ENCODE measurements at places on chromosomes 5 and 9.

DNA sequence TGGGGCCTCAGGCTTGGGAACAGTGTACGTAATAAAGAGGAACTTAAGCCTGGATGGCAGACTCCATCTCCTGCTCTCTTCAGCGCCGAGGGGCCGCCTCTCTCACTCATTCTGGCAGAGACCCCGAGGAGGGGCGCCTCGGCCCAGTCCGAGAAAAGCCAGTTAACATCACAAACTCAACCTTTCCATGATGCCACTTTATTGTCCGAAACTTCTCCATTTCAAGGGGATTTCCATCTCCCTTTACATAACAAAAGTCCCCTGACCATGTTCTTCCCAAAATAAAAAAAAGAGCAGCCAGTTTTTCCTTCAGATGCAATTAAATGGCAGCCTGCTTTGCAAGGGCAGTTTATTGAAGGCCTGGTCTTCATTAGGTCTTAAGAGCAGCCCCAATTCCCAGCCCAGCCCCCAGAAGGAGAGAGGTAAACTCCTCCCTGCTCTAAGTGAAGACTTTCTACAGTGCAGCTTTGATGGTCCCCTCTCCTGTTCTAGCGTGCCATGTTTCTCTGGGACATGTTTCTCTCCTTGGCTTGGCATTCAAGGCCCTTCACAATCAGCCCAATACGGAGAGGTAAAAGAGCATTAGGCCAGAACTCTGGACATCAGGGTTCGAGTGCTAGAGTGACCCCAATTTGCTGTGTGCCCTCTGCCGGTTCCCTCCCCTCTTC, 19.5 kb upstream of the RAB14 start:
- no peak for DNase-seq

DNA sequence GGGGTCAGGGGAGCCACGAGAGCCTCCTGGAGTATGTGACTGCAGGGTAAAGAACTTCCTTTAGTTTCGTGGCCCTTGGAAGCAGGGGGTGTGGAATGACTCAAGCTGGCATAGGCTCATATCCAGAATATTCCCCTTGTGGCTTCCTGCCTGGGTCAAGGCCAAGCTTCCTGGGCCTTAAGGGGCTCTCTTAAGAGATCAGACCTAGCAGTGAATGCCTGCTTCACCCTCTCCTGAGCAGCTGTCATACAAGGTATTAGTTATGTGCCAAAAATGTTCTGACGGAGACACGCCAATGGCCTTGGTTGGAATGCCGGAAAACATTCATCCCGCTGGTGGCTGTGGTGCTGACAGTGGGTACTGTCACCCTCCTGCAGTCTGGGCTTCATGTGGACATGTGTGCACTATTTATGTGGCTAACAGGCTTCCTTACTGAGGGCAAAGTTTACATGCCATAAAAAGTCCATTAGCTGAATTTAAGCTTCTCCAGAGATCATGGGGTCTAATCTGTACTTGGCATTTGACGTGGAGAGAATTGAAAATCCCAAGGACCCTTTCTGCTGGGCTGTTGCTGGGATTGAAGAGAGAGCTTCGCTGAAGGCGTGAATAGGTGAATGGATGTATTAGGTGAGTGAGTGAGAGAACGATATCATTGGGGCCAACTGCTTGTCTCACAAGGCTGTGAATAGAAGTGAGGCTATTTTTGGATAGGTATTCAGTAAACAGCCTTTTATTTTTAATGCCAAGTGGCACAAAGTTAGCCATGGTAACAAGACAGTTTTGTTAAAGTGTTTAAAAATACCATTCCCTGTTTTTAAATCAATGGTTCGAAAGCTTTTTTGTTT, 156.8 kb downstream of the MACROH2A1 start:
- DNase-seq: peak; percentile 72

GRCh38 chr5:5234912-5235311, 94.8 kb downstream of the ADAMTS16 start:
- no peak for DNase-seq

- DNase-seq: no peak
These were observed 164.4 kb downstream of the SEMA5A start for GRCh38 chr5:9381464-9381863.

DNA sequence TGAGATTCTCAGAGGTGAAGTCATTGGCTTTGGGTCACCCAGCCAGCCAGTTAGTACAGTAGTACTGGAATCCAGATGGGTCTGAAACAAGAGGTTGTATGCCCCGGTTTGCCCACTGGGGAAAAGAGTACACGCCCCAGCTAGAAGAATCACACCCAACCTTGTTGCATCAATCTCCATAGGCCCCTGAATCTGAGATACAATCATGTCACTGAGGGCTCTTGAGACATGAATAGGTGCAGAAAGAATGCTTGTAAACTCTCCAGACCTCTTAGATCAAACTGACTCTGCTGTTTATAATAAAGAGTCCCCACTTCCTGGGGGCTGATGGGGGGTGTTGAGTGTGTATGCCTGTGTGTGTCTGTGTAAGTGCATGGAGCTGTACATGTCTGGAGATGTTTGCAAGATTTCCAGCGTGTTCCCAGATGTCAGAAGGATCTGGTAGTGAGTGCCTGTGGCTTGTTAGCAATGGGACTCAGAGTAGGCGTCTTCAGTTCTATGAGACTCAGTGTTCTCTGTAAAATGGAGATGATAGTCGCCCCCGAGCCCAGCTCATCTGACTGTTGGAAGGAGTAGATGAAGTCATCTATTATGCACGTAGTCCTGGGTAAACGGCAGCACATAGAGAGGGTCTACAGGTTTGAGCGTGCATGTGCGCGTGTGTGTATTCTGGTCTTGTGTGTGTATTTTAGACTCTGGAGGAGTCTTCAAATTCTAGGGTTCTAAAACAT, 48.2 kb downstream of the COL27A1 start:
- peak; percentile 19 for DNase-seq

DNA sequence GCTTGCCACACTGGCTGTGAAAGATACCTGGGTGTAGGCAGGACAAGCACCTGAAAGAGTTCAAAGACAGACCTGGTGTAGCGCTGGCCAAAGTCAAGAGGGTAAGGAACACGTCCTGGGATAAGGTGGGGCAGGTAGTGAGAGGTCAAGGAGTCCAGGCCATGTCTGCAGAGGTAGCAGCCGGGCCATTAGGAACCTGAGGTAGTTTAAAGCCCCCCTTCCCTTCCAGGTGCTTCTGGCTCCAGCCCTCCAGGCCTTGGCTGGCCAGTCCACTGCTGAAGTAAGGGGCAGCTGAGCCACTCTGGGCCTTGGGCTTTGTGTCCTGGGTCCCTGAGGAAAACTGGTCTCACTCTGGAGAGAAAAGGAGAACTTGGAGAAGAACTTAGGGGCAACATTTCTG, 13.9 kb upstream of the NR5A1 start:
- DNase-seq: no peak

- DNase-seq: peak; percentile 88
These were observed 23.8 kb downstream of the KLF4 start for GRCh38 chr9:107465467-107466451.

- peak; percentile 97 for DNase-seq
These were observed 108.7 kb downstream of the RXRA start for GRCh38 chr9:134434894-134435506.

GRCh38 chr9:88590558-88591146, 55.7 kb downstream of the NXNL2 start:
- DNase-seq: no peak

GRCh38 chr5:119168401-119168800, 97.5 kb downstream of the DMXL1 start:
- no peak for DNase-seq

- no peak for DNase-seq
These were observed 37.3 kb upstream of the CTSV start for GRCh38 chr9:97076238-97076637.

- no peak for DNase-seq
These were observed 182.0 kb downstream of the EBF1 start for GRCh38 chr5:158917731-158918130.

GRCh38 chr9:117707561-117707960, 3.4 kb downstream of the TLR4 start:
- DNase-seq: no peak

DNA sequence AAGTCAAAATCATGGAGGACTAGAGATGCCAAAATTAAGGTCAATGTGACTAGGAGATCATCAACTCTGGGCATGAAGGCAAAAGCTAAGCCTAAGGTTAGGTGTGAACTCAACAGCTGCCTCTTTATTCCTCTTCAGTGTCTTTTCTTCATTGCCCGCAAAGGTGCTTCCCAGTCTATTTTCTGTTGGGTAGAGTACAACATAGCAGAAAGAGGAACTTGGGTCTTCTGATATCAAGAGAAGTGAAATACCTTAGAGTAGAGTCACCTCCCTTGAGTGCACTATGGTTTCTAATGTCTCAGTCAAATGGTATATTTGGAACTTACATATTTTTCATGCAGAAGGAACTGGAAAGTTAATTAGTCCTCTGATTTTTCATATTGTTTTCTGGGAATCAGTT, 122.5 kb upstream of the GRIN3A start:
- no peak for DNase-seq

DNA sequence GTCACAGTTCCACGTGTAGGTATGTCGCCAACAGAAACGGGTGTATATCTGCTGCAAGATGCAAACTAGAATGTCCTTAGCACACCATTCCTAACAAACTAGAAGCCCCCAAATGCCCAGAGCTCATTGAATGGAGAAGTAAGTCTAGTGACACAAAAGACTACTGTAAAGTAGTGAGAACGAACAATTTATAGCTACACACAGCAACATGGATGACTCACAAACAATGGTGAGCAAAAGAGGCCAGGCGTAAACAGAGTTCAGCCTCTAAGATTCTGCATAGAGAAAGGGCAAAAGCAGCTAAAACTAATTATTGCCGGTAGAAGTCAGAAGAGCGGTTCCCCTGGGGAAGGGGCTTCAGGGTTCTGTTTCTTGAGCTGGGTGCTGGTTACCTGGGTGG, 74.7 kb downstream of the AMBP start:
- no peak for DNase-seq

GRCh38 chr5:59019078-59019477, 436.2 kb downstream of the RAB3C start:
- no peak for DNase-seq

- DNase-seq: no peak
These were observed 173.3 kb downstream of the TRIO start for GRCh38 chr5:14316471-14316870.

- no peak for DNase-seq
These were observed 23.5 kb upstream of the ELAVL2 start for GRCh38 chr9:23849379-23850035.

All from GM23248 (cell line).